Stimulated activated CD4-positive, alpha-beta T cell treated with anti-CD3 and anti-CD28 coated beads, Interleukin-12 subunit alpha, Interleukin-12 subunit beta, amount 100 ng/mL, for 24 hours (primary cell): ENCODE measurements at places on chromosomes 4 and X.

DNA sequence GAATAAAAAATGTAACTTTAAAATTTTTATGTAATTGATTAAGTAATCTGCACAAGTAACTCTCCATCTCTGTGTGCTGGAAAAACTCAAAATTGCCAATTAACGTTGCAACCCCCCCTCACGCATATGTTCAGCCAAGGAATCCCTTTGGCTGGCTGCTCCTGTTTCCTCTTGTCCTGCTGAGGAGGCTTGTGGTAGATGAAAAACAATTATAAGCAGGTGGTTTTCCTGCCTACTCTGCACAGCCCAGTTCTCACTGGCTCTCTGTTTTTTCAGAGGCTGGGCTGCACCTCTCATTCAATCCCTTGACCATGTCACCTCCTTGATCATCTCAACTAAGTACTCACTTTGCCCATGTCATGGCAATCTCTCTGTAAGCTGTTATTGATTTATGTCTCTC is 1068.4 kb downstream of the ARAP2 start:
- DNase-seq, result no peak

- no peak for DNase-seq
Observed at GRCh38 chr4:96406742-96407141, 566.8 kb downstream of the PDHA2 start.

DNA sequence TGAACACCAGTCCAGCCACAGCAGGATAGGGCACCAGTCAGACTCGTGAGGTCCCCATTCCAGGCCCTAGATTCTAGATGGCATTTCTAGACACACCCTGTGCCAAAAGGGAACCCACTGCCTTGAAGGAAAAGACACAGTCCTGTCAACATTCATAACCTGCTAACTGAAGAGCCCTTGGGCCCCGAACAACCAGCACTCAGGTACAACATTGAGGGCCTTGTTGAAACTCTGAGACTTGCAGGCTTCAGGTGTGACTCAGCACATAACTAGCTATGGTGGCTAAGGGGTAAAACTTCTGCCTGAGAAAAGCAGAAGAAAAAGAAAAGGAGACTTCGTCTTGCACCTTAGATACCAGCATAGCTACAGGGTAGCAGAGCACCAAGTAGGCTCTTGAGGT is 252.9 kb upstream of the GRID2 start:
- no peak for DNase-seq

GRCh38 chrX:148043271-148043855 is 62.2 kb downstream of the FMR1NB start:
- no peak for DNase-seq

- no peak for DNase-seq
Observed at GRCh38 chrX:7109838-7110793, 37.4 kb upstream of the STS start.

GRCh38 chr4:78616046-78616498 is 64.5 kb downstream of the ANXA3 start:
- no peak for DNase-seq

DNA sequence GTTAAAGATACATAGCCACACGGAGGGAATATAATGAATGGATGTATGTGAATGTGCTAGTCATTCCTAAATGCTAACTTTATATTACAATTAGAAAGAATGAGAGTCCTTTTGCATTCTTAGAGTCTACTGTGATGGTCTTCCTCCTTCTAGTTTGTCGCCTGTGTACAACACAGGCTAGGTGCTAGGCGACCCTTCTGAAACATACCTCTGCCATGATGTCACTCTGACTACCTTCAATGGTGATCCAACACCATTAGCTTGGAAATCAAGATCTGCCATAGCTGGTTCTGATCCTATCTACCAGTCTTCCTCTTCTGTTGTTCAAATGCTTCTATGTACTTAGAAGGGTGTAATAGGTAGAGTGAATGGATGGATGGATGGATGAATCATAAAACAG is 151.2 kb downstream of the MGST2 start:
- DNase-seq, result no peak

DNA sequence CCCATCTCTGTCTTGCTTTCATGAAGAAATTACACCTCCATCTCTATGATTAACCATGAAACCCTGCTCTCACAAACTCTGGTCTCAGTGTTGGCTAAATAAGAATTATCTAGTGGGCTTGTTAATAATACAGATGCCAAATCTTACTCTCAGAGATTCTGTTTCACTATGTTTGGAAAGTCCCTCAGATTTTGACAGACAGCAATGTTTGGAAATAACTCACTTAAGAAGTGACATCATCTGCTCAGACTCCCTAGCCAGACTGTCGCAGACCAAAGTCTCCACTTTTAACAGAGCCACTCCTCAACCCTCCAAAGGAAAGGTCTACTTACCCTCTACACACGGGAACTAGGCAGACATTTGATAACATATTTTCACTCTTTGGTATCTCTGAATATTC is 328.5 kb upstream of the FGF16 start:
- no peak for DNase-seq
